Esophagus squamous epithelium (tissue), 5 donors: ENCODE measurements at places on chromosomes 16 and 17. TPM values are rescaled to one million over a fixed set of nuclear protein-coding genes. Genes with fewer than 3 reads are reported as not detected.

DNA sequence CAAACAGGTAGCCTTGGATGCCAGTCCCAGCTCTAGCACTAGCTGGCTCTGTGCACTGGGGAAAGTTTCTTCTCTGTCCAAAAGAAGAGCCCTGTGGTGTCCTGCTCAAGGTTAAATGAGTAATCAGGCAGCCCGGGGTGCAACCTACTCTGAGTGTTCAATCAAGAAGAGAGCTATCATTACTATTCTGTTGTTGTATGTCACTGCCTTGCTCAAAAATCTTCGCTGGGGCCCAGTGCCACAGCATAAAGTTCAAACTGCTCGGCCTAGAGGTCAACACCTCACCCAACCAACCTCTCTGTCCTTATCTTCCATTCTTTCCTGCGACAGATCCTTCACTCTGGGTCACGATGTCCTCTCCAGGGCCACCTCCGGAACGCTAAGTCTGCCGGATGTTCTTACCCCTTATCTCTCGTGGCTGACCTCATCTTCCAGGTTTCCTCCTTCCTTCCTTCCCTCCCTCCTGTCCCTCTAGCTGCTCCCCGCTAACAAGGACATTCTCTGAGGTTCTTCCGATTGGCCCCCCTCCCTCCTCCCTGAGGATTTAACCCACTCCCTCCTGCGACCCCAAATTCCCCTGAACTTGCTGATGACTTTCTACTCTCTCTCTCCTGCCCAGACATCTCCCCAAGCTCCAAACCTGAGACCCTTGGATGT, 4.4 kb downstream of the FDXR start:
- no peak for DNase-seq

DNA sequence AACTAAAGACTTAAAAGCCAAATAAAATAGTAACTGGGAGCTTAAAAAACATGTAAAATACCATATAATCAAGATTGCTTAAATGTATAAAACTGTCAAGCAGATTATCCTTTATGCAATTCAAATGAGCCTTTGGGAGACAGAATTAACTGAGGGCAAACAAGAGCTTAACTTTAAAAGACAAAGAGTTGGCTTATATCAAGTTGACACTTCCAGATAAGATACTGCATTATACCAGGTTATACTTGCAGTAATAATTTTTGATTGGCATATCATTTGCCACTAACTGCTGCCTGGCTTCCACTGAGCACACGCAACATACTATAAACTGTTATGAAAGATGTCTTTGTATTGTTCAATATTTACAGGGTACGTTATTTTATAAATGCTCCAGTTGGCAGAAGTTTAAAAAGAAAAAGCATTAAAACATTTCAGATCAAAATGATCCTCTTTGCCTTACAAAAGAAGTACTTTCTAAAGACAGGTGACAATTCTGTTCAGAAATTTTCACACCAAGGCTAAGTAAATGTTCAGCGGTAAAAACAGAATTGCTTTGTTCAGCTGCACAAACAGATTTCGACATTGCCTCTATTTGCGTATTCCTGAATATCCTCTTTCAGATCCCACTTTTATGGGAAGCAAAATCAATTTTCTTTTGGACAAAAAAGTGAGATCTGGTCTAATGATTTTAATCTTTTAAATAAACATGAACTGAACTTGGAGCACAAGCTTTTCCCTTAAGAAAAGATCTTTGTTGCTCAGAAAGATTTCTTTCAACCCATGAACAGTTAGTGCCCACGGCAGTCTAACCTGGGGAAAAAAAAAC, 50.7 kb downstream of the TOX3 start:
- no peak for DNase-seq

Gene GPR139
- total RNA-seq: not detected

Gene TEX19
- not detected for total RNA-seq
